ENCODE measurements at places on chromosomes 7 and 10.

DNA sequence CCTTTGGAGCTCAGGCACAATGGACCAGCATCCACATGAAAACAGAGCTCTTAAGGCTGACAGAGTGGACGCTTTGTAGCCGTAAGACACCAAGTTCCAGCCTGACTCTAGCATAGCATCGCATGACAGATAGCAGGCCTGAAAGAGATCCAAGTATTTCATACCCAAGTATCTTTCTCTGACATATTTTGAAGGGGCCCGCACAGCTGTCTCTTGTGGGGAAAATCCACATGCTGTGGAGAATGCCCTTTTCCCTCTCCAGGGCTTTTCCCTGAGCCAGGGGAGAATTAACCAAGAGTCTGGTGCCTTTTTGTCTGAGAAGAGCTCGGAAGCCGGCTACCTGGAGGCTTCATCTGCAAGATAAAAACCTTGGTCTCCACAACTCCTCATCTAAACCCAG, 51.0 kb downstream of the CFAP46 start:
- no peak for DNase-seq

DNA sequence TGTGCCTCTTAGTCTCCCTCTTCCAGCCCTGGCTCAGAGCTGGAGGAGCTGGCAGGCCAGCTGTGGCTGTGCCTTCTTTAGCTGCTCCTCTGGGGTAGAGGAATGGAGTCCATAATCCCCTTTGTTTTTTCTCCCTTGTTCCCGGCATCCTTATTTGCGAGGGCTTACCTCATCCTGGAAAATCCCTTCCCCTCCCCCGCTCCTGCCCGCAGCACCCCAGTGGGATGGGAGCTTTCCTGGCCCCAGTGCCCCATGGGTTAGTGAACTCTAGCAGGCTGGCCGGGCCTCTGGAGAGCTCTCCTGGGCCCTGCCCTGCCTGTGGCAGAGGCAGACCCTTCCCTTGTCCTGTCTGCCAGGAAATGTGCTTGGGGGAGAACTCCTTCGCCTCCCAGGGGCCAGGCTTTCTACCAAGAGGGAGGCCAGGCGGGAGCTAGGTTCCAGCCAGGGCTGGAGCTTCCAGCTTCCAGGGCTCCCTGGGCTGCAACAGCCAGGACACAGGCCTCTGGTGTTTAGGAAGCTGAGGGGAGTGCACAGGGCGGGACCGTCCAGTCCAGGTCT, 16.5 kb upstream of the TRIM8 start:
- DNase-seq = peak; percentile 47

- DNase-seq = no peak
Measured at GRCh38 chr10:72694476-72695369, 2.8 kb downstream of the MCU start.

DNA sequence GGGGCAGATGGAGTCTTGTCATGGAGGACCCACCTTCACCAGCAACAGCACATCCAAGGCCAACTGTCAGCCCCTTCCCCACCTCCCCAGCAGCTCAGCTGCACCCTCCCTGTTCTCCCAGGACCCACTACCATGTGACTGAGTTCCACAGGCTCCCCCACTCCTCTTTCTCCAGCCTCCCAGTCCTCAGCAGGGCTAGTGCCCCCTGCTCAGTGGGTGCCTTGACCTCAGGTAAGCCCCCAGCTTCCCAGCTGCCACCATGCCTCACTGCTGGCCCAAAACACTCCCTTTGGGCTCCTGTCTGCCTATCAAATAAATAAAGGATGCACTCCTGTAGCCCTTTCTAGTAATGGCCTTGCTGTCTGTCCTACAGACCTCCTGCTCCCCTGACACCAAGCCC, 174.4 kb downstream of the SLIT1 start:
- no peak for DNase-seq

- no peak for DNase-seq
Measured at GRCh38 chr10:84293574-84294016, 34.8 kb upstream of the CCSER2 start.

DNA sequence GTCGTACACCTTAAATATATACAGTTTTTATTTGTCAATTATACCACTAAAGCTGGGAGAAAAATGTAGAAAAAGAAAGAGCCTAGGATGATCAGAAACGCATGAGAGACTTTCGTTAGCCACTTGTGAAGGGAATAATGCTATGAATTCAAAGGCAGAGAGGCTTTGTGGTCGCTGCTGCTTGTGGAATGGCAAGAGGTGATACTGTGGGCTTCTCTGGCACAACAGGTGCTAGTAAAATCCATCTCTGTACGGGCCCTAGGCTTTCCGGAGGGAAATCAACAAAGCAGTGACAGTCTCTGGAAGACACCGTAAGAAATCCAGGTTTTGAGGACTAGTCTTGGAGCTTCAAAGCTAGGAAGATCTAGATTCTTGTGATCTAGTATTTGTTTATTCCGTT, 52.6 kb downstream of the LRRC72 start:
- DNase-seq = no peak

GRCh38 chr7:156792611-156793010, 100.4 kb downstream of the LMBR1 start:
- DNase-seq = no peak

- peak; percentile 66 for DNase-seq
Measured at GRCh38 chr7:102991540-102992214, 78.9 kb downstream of the LRRC17 start.

DNA sequence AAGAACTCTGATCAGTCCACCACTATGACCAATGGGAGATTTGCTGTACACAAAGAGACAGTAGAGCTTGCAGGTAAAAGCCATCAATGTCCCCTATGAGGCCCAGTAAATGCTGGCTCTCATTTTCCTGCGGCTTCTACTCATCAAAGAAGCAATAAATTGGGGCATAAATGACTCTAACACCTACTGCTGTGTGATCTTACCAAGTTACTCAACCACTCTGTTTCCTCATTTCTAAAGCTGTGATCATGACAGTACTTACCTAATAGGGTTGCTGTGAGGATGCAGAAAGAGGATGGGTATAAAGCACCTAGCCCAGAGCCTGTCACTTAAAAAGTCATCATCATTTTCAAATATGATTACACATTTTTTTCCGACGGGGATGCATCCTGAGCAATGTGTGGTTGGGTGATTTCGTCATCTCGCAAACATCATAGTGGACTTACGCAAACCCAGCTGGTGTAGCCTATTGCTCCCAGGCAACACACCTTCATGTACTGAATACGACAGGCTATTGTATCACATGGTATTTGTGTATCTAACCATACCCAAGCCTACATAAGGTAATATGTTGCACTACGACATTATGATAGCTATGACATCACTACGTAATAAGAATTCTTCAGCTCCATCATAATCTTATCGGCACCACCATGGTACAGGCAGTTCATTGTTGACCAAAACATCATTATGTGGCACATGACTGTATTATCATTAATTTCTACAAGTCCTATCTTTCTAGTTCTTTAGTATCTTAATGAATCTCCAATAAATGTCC, 7.1 kb upstream of the MGMT start:
- DNase-seq = no peak

DNA sequence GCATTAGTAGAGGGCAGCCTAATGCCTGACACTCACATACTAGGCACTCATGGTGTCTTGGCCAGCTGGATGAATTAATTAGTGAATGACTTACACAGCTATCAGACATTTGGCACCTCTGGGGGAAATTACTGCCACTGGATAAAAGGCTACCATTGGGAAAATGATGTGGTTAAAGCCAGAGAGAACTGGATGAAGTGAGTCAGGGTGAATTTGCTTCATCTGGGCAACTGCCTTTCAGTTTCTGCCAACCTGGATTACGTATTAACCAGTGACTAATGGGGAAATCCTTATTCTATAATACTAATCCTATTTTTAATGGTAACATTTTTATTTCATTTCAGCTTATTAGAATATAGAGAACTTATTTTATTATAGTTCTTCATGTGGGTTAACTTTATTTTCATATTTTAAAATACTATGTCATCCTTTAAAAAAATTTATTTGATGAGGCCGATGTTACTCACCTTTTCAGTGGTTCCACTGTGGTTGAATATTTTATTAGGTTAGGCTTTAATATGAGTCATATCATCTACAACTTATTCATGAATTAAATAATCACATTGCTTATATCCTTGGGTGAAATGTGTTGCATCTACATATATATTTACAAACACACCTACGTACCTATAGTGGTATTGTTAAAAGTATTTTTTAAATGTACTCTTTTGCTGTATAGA, 85.6 kb upstream of the CAPZA2 start:
- DNase-seq = no peak

GRCh38 chr10:73253225-73253555, 746 bp upstream of the MRPS16 start:
- DNase-seq = no peak

GRCh38 chr10:96387161-96387560, 28.4 kb upstream of the OPALIN start:
- no peak for DNase-seq

- DNase-seq = no peak
Measured at GRCh38 chr7:64633401-64633800, 32.5 kb upstream of the ZNF107 start.

Data from AG09319 (cell line).